ENCODE measurements at places on chromosomes 7 and 10.
A peak's percentile ranks its signal among the peaks of the same experiment; 100 is the strongest.

DNA sequence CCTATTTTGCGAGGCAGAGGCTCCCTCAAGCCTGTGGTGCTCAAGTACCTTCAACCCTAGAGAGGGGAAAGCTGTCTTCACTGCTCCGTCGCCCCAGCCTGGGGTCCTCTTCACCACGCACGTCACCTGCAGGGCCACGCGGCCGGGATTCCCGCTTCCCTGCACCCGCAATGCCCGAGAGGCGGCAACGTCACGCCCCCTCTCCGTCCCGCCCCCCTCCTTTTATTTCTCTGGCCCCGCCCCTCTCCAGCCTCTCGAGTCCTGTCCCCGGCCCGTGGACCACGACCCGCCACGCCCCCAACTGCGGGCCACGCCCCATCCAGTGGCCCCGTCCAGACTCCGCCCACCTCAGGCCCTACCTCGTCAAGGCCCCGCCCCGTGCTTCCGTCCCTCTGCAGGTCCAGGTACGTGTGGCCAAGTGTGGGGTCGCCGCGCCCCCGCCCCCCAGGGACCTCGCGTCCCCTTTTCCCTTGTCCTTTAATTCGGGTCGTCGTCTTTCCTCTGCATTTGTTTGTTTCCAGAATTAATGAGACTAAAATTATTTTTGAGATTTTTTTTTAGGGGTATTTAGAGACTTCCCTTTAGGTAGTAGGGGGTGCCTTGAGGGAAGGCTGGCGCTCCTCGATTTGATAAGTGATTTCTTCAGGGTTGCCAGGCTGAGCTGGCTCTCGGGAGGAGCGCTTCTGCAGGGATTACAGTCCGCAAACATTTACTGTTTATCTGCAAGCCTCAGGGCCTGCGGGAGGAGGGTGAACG is 69.8 kb upstream of the BAIAP2L1 start:
- peaks cover 10% of the 10 kb centered on the region for H3K4me1 ChIP-seq
- DNase-seq, result peak; percentile 98
- H3K4me3 ChIP-seq, result peak overlapping the region; percentile 80
- peaks cover 26% of the 10 kb centered on the region for H3K27me3 ChIP-seq
- 0 out of 2 replicates have a peak overlapping the region, but pooled peaks have one; percentile 54 for H3K27ac ChIP-seq

- DNase-seq, result no peak
- no peak overlapping the region for H3K4me3 ChIP-seq
- no peak overlapping the region for H3K27ac ChIP-seq
- no peaks in the 10 kb centered on the region for H3K4me1 ChIP-seq
Measured at GRCh38 chr7:117021366-117021765, 68.1 kb downstream of the ST7 start.

DNA sequence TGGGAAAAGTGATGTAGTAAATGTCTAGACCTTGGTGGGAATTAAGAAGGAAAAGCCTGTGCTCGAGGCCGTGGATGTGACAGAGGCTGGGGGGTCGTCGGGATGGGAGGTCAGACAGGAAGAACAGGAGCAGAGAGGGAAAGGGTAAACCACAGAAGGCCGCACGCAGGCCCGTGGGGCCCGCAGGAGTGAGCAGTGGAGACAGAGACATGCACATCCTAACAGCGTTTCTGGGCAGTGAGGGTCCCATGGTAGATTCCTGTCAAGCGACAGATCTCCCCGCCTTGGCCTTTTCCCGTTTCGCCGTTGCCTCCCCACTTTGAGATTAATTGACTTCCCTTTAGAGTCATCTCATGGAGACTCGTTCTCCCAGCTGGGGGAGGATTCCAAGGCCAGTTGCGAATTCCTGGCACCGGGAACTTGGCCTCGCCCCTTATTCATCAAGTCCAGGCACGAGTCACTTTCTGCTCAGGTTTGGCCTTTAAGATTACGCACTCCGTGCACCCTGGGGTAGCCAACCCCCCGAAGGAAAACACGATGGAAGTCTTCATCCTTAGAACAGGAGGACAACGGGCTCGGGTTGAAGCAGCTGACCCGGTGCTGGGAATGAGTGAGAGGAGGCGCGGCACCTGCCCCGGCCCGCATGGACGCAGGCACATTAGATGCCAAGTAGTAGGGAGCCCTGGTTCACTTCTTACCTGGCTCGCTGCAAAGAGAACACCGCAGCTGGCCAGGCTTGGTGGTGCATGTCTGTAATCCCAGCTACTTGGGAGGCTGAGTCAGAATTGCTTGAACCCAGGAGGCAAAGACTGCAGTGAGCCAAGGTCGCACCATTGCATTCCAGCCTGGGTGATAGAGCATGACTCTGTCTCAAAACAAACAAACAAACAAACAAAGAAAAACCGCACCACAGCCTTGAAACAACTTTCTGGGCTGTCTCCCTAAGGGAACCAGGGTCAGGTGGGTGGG is 315.2 kb upstream of the SHH start:
- no peaks in the 10 kb centered on the region for H3K4me1 ChIP-seq
- no peak overlapping the region for H3K27ac ChIP-seq
- peaks cover 31% of the 10 kb centered on the region for H3K36me3 ChIP-seq
- H3K27me3 ChIP-seq, result peaks cover 5% of the 10 kb centered on the region
- no peak for DNase-seq

DNA sequence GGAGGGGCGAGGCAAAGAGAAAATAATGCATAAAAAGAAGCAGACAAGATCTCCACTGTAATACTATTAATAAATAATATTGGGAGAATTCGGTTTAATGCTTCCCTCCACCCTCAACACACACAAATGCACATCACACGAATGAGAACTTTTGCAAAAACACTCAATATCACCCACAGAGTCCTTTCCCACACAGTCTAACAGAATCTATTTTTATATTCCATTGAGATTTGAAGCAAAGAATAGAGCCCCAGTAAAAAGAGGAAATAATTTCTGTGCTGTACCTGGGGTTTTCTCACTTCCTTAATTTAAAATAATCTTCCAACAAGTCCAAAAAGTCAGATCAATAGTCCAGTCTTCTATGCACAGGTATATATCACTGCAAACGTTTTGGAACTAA is 17.0 kb downstream of the PIK3AP1 start:
- H3K27me3 ChIP-seq, result no peaks in the 10 kb centered on the region
- H3K36me3 ChIP-seq, result peaks cover 4% of the 10 kb centered on the region
- no peak for DNase-seq
- no peak overlapping the region for H3K4me3 ChIP-seq
- H3K27ac ChIP-seq, result no peak overlapping the region

DNA sequence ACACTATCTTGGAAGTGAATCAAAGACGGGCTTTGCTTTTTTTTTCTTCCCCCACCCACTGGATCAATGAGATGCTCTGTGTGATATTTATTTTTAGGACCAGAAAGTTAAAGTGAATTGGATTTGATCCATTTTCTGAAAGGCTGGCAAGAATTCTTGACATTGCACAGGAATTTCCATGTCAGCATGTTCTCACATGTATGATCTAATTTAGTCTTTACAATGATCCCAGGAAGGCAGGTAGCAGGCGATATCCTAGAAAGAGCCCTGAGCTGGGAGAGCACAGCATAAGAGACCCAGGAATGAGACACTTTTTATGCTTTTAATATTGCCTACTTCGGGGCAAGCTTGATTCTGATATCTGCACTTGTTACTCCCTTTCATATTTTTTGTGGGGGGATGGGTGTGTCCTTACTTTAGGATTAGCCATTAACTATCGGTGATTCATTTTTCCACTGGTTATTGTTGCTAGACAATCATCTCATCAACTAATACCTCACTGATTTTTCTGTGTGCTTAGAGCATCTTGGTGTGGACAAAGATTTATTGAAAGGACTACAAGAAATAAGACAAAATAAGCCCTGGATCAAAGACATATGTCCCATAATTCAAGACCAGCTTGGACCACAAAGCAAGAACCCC is 58.1 kb downstream of the NRP1 start:
- no peak for DNase-seq
- H3K4me3 ChIP-seq, result no peak overlapping the region
- peaks cover 22% of the 10 kb centered on the region for H3K4me1 ChIP-seq
- no peaks in the 10 kb centered on the region for H3K27me3 ChIP-seq
- no peaks in the 10 kb centered on the region for H3K36me3 ChIP-seq

GRCh38 chr7:98210513-98211220 is 572 bp upstream of the BHLHA15 start:
- H3K4me3 ChIP-seq, result peak overlapping the region; percentile 64
- H3K27ac ChIP-seq, result no peak overlapping the region
- peak; percentile 64 for DNase-seq
- H3K4me1 ChIP-seq, result 0 out of 2 replicates have a peak, but pooled peaks cover 4% of the 10 kb centered on the region
- peaks cover 13% of the 10 kb centered on the region for H3K36me3 ChIP-seq
- H3K27me3 ChIP-seq, result no peaks in the 10 kb centered on the region

GRCh38 chr10:21694631-21695030 is 160.6 kb downstream of the MLLT10 start:
- no peaks in the 10 kb centered on the region for H3K27me3 ChIP-seq
- H3K4me3 ChIP-seq, result no peak overlapping the region
- DNase-seq, result no peak
- H3K4me1 ChIP-seq, result peaks cover 17% of the 10 kb centered on the region
- peak overlapping the region; percentile 51 for H3K27ac ChIP-seq
- H3K36me3 ChIP-seq, result peaks cover 20% of the 10 kb centered on the region

- peaks cover 2% of the 10 kb centered on the region for H3K27me3 ChIP-seq
- DNase-seq, result no peak
- H3K36me3 ChIP-seq, result 0 out of 2 replicates have a peak, but pooled peaks cover 7% of the 10 kb centered on the region
- no peak overlapping the region for H3K27ac ChIP-seq
- H3K4me1 ChIP-seq, result peaks cover 9% of the 10 kb centered on the region
Measured at GRCh38 chr7:1729773-1730172, 59.7 kb downstream of the ELFN1 start.

DNA sequence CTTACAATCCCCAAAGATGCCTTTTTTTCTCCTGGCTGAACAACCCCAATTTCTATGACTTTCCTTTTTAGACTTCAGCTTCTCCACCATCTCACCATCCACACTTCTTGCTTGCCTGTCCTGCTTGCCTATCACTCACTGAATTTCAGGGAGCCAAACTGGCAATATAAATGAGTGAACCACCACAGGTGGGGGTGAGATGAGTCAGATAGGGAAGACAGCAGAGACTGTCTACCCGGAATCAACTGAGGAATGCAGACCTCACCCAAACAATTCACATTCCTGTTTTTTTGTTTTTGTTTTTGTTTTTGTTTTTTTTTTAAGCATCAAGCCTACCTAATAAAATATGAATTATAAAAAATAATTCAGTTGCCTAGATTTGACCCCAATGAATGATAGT is 273.8 kb downstream of the NRG3 start:
- no peaks in the 10 kb centered on the region for H3K36me3 ChIP-seq
- DNase-seq, result no peak
- H3K4me3 ChIP-seq, result no peak overlapping the region
- H3K27me3 ChIP-seq, result no peaks in the 10 kb centered on the region
- peaks cover 24% of the 10 kb centered on the region for H3K4me1 ChIP-seq

- H3K27me3 ChIP-seq, result no peaks in the 10 kb centered on the region
- no peak overlapping the region for H3K27ac ChIP-seq
- H3K36me3 ChIP-seq, result no peaks in the 10 kb centered on the region
- no peak overlapping the region for H3K4me3 ChIP-seq
- no peak for DNase-seq
- H3K4me1 ChIP-seq, result peaks cover 7% of the 10 kb centered on the region
Measured at GRCh38 chr7:122219253-122219865, 75.3 kb upstream of the AASS start.

DNA sequence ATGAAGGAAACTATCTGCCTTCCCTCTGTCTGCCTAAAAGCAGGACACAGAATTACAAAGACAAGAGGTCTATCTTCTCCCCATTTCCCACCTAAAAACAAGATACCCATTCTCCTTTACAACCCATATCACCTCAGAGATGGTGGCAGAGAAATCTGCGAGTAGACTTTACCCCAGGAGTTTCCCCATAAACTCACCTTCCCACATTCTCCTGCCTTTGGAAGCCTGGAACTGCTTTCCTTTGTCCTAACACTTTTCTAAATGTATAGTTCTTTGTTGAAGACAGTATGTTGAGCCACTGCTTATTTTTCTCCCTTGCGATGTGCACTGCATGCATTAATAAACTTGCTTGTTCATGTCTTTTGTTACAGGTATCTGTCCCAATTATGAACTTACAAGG is 8.0 kb downstream of the SHTN1 start:
- DNase-seq, result no peak
- no peaks in the 10 kb centered on the region for H3K36me3 ChIP-seq
